DMS79 treated with DMSO at 0.1 percent for 48 hours (cell line): ENCODE measurements at places on chromosomes 3 and 15.

- DNase-seq = peak; percentile 13
Observed at GRCh38 chr15:79090487-79091203, at the start of gene RASGRF1. TSS of gene RASGRF1 (minus strand) at chr15:79090780. CDS start at chr15:79090498, 282 bp downstream.

GRCh38 chr3:21392526-21392925 is 358.5 kb downstream of the ZNF385D start:
- DNase-seq = no peak

- DNase-seq = no peak
Observed at GRCh38 chr3:52843108-52843865, 8.5 kb upstream of the MUSTN1 start.

GRCh38 chr15:89095073-89095472 is 6.8 kb downstream of the ABHD2 start:
- DNase-seq = no peak

GRCh38 chr3:197505796-197506548 is 49.8 kb downstream of the BDH1 start:
- DNase-seq = no peak
